Natural killer cell treated with Interleukin-12 subunit alpha and Interleukin-12 subunit beta and Interleukin-15 and Interleukin-18, amount 100 ng/mL, for 72 hours (primary cell): ENCODE measurements at places on chromosomes 13 and 19. TPM values are rescaled to one million over a fixed set of nuclear protein-coding genes. Genes with fewer than 3 reads are reported as not detected.

DNA sequence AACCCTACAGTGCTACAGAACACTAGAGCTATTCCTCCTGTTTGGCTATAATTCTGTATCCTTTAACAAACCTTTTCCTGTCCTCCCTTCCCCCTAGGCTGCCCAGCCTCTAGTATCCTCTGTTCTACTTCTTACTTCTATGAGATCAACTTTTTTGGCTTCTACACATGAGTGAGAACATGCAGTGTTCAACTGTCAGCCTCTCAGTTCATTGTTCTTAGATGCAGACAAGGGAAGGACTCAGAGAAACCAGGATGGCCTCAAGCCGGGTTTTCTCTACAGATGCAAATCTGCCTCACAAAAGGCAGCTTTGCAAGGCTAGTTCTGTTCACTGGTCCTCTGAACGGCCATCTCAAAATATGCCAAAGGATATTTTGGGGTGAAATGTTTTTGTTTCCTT lies 18.4 kb downstream of the AMER2 start:
- DNase-seq: no peak

- peak; percentile 2 for DNase-seq
Measured at GRCh38 chr19:48450863-48451262, 4.5 kb upstream of the KCNJ14 start.

DNA sequence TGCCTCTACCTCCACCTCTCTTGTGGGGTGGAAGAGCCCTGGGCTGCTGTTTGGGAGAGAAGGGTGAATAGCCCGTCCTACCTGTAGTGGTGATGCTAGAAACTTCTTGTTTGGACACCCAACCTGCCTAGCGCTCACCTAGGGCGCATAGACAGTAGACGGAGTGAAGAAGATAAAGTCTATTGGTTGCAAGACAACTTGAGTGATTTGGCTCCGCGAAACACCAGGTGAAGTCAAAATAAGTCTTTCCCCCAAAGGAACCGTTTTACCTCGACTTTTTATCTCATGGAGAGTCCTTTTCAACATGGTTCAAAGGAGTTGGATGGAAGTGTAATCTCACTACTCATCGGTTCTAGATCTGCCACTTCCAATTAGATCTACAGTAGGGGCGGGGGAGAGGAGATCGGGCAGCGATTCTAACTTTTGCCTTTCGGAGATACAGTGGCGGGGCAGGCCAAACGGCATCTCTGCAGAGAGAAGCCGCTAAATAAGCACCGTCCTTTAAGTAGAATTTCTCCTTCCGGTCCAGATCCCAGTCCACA lies 694 bp upstream of the ZIC5 start:
- no peak for DNase-seq

DNAAF3 gene
- total RNA-seq: not detected

- DNase-seq: no peak
Measured at GRCh38 chr19:296476-297225, 5.4 kb upstream of the PLPP2 start.

DNA sequence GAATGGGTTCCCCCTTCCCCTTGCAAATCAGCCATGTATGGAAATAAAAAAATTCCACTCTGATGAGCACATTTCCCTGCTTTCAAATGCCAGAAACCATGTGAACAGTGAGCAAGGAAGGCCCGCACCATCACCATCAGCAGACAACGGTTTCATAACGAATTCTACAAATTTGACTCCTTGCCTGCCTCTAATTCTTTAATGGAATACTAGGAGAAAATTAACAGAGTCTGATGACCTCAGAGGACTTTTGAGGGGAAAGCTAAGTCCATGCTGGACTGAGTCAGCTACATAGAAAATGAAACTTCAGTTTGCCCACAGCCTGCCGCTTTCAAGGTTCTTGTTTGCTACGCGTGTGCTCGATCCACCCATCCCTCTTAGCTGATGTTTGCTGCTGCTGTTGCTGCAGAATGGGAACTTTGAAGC lies 46.7 kb upstream of the KL start:
- DNase-seq: no peak

POMP gene
- total RNA-seq: 119 TPM
